ENCODE measurements at places on chromosomes 2 and 18. TPM values are rescaled to one million over a fixed set of nuclear protein-coding genes. Genes with fewer than 3 reads are reported as not detected.

Gene PTRHD1
- 21.5 TPM for total RNA-seq

- DNase-seq, result peak; percentile 1
These were observed 187.7 kb downstream of the SMAD7 start for GRCh38 chr18:48762836-48763718.

Gene LIMS4
- total RNA-seq, result 15.9 TPM

DNA sequence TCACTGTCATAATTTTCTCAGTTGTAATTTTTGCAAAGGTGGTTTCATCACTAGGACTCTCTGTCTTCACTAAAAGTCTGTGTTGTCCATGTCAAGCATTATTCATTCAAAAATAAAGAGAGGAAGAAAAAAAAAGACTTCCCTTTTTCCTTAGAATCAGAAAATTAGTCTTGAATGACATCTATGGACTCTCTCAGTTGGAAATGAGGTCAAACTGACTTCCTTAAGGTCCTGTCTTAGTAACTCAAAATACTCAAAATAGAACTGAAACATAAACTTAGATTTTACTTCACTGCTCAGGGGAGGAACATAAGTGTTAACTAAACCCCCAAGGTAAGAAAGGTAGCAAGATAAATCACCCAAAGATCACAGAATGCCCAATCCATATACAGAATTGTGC lies 2.2 kb upstream of the ZNF407 start:
- DNase-seq, result no peak

Gene CNNM3
- 8.8 TPM for total RNA-seq

- DNase-seq, result no peak
These were observed 14.5 kb downstream of the EPC2 start for GRCh38 chr2:148658807-148659722.

Gene EPHA4
- 12.7 TPM for total RNA-seq

DNA sequence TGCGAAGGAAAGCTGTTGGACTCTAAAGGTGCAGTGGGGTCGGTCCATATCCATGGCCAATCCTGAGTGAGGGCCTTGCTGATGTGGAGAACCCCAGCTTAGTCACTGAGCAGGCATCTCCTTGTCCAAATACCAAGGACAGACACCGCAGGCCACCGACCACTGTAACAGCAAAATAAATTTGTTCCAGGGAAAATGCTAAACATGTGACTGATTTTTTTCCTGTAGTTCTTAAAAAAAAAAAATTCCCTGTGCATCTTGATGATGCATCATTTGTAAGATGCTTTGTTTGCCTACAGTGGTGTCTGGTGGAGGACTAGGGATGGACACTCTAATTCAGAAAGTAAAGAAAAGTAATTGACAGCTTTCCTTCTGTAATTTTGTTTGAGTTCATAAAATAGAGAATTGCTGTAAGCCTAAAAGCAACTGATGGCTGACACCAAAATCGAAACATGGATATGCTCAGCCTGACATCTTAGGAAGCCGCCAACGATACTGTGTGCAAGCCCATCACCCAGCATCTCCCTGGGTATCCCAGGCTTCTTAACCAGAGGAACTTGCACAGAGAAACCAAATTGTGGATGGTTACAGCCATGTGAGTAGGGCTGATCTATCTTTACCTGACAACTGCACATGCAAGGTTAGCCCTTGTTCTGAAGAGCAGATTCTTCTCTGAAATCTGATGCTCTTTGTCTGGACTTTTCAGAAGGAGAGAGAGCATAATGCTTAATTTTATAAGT lies 188.6 kb downstream of the ARL4C start:
- DNase-seq, result no peak

All from osteoblast (primary cell).